ENCODE measurements at places on chromosomes 16 and 17.

- peaks cover 86% of the 10 kb centered on the region for H3K36me3 ChIP-seq
- peaks cover 6% of the 10 kb centered on the region for H3K4me1 ChIP-seq
- no peak overlapping the region for H3K4me3 ChIP-seq
- DNase-seq, result no peak
- no peak overlapping the region for H3K27ac ChIP-seq
Observed at GRCh38 chr16:3389663-3390338, 11.0 kb downstream of the ZSCAN32 start.

GRCh38 chr16:70689035-70689969 lies 3.4 kb upstream of the MTSS2 start:
- no peak overlapping the region for H3K4me3 ChIP-seq
- H3K27ac ChIP-seq, result no peak overlapping the region
- peaks cover 9% of the 10 kb centered on the region for H3K27me3 ChIP-seq
- H3K36me3 ChIP-seq, result no peaks in the 10 kb centered on the region

DNA sequence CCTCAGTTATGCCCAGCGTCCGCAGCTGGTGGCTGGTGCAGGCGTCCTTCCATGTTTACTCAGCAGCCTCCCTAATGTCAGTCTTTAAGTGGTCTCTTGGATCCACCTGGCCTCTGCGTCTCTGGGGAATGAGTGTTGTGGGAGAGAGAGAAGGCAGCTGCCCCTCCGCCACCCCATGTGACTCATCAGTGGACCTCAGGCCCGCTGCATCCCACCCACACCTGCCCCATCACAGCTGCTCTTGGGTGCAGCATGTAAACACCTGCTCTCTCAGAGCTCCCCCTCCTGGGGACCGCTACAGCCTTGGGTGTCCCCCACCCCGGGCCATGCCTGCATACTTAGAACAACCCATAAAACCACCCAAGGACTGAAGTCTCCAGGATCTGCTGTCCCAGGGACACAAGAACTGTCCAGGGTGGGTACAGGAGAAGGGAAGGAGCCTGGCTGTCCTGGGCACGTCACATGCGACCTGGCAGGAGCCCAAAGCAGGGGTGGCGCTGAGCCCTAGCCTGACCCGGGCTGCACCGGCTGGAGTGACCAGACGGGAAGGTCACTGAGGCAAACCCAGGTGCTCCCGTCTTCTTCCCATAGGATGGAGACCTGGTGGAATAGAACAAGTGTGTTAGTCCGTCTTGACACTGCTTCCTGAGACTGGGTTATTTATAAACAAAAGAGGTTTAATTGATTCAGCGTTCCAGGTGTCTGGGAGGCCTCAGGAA lies 4.2 kb downstream of the C16orf90 start:
- H3K36me3 ChIP-seq, result peaks cover 3% of the 10 kb centered on the region
- no peak overlapping the region for H3K27ac ChIP-seq
- H3K4me3 ChIP-seq, result no peak overlapping the region
- H3K27me3 ChIP-seq, result no peaks in the 10 kb centered on the region
- no peaks in the 10 kb centered on the region for H3K4me1 ChIP-seq

GRCh38 chr17:16446338-16446983 lies 31.1 kb downstream of the TRPV2 start:
- H3K27me3 ChIP-seq, result no peaks in the 10 kb centered on the region
- peak overlapping the region; percentile 33 for H3K27ac ChIP-seq
- peaks cover 44% of the 10 kb centered on the region for H3K4me1 ChIP-seq
- H3K36me3 ChIP-seq, result peaks cover 60% of the 10 kb centered on the region

- no peak for DNase-seq
- H3K27me3 ChIP-seq, result peaks cover 18% of the 10 kb centered on the region
- H3K27ac ChIP-seq, result peak overlapping the region; percentile 87
- peaks cover 57% of the 10 kb centered on the region for H3K4me1 ChIP-seq
Observed at GRCh38 chr17:49762151-49762941, 1.6 kb downstream of the FAM117A start.

DNA sequence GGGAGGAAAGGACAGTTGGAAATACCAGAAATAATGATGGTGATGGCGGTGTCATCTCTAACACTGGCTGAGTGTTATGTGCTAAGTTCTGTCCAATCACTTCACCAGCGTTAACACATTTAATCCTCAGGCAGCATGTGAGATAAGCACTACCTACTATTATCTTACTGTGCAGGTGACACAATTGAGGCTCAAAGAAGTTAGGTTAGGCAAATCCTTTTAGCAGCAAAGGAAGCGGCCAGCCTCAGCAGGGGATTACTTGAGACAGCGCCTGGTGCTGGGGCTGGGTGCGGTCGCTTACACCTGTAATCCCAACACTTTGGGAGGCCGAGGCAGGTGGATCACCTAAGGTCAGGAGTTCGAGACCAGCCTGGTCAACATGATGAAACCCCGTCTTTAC lies 18.7 kb upstream of the DHX8 start:
- peaks cover 13% of the 10 kb centered on the region for H3K27me3 ChIP-seq
- H3K4me3 ChIP-seq, result no peak overlapping the region
- no peak for DNase-seq
- H3K4me1 ChIP-seq, result no peaks in the 10 kb centered on the region
- H3K27ac ChIP-seq, result no peak overlapping the region
- no peaks in the 10 kb centered on the region for H3K36me3 ChIP-seq

DNA sequence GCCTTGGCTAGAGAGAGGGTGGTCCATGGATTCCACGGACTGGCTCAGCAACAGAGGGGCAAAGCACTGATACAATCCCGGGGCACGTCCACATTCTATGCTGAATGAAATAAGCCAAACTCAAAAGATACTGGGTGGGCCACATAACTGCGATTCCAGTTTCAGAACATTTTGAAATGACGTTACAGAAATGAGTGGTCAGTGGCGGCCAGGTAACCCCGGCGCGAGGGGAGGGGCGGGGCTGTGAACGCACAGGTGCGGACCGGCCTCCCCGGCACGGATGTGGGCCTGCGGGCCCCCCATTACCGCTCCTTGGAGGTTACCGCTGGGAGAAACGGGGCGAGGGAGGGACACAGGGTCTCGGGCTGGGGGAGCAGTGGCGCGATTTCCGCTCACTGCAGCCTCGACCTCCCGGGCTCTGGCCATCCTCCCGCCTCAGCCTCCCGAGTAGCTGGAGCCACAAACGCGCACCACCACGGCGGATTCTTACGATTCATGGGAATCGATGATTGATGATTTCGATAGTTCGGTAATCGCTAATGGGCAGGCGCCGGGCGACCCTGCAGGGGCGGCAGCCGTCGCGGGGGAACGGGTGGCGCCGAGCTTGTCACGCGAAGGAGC lies 559 bp downstream of the MVD start:
- no peaks in the 10 kb centered on the region for H3K27me3 ChIP-seq
- DNase-seq, result peak; percentile 37
- peak overlapping the region; percentile 90 for H3K27ac ChIP-seq
- peaks cover 22% of the 10 kb centered on the region for H3K36me3 ChIP-seq

DNA sequence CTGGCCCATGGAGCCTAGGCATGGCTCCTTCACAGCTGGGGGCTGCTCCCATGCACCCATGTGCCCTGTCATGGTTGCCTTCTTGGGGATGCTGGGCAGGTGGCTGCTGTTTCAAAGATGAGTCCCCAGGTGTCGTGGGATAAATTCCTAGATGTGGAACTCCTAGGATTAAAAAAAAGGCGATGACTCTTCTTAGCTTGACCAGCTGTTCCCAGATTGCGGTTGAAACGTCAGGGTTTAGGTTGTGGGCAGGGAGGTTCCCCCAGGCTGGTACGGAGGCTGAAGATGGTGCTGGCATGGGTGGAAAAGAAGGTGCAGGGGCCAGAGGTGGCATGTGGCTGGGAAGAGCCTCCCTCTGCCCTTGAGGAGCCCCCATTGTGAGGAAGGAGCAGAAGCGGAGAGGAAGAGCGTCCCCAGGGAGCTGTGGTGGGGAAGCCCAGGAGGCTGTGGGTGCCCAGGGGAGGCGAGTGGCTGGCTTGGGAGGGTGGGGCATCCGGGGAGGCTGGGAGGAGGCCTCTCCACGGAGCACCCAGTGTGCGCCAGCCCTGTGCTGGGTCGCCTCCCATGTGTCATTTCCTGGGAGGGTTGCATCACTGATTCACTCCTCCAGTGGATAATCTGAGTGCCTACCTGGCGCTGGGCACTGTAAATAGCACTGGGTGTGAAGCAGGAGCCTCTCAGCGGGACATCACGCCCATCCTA lies 7.5 kb upstream of the KCNJ12 start:
- no peaks in the 10 kb centered on the region for H3K4me1 ChIP-seq
- no peaks in the 10 kb centered on the region for H3K36me3 ChIP-seq
- no peaks in the 10 kb centered on the region for H3K27me3 ChIP-seq
- peak overlapping the region; percentile 25 for H3K27ac ChIP-seq
- no peak overlapping the region for H3K4me3 ChIP-seq

GRCh38 chr16:13186813-13187212 lies 285.4 kb downstream of the SHISA9 start:
- no peak overlapping the region for H3K4me3 ChIP-seq
- H3K27me3 ChIP-seq, result no peaks in the 10 kb centered on the region
- no peaks in the 10 kb centered on the region for H3K4me1 ChIP-seq
- no peak for DNase-seq
- no peak overlapping the region for H3K27ac ChIP-seq
- no peaks in the 10 kb centered on the region for H3K36me3 ChIP-seq

DNA sequence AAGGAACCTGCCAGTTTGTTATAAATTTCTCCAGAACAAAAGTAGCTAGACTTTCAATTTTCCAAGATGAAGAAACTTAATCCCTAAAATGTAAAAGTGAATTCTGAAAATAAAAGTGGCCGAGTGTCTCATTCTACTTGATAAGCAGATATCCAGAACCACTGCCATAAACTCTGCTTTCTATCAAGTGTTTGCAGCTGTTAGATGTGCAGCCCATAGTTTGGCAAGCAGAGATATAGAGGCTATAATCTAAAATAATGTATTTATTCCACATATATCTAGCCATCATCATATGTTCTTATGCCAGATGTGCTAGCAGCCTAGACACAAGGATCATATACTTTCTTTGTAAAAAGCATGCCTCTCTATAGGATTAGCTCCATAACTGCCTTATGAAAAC lies 14.7 kb upstream of the FBXL20 start:
- peaks cover 37% of the 10 kb centered on the region for H3K36me3 ChIP-seq
- no peaks in the 10 kb centered on the region for H3K4me1 ChIP-seq
- no peak overlapping the region for H3K27ac ChIP-seq
- no peaks in the 10 kb centered on the region for H3K27me3 ChIP-seq
- no peak overlapping the region for H3K4me3 ChIP-seq
- DNase-seq, result no peak

GRCh38 chr17:65235284-65235683 lies 98.1 kb downstream of the RGS9 start:
- H3K4me3 ChIP-seq, result no peak overlapping the region
- H3K36me3 ChIP-seq, result no peaks in the 10 kb centered on the region
- DNase-seq, result no peak
- H3K4me1 ChIP-seq, result peaks cover 16% of the 10 kb centered on the region
